ENCODE measurements at places on chromosomes 16 and 17.

DNA sequence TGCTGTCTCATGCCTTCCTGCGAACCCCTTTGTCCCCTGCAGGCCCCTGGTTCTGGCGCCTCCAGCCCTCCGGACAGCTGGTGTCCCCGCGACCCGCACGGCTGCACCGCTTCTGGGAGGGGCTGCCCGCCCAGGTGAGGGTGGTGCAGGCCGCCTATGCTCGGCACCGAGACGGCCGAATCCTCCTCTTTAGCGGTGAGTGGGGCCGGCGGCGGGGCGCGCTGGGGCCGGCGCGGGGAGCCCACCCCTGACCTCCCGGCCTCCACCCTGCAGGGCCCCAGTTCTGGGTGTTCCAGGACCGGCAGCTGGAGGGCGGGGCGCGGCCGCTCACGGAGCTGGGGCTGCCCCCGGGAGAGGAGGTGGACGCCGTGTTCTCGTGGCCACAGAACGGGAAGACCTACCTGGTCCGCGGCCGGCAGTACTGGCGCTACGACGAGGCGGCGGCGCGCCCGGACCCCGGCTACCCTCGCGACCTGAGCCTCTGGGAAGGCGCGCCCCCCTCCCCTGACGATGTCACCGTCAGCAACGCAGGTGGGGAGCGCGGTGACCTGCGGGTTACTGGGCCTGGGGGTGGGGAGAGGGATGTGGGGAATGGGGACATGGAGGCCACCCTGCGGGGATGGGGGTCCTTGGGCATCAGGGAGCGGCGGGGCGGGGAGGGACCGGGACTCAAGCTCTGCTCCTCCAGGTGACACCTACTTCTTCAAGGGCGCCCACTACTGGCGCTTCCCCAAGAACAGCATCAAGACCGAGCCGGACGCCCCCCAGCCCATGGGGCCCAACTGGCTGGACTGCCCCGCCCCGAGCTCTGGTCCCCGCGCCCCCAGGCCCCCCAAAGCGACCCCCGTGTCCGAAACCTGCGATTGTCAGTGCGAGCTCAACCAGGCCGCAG, 7.1 kb upstream of the IL32 start:
- DNase-seq, result peak; percentile 8

- no peak for DNase-seq
Observed at GRCh38 chr17:55672585-55673501, 49.8 kb downstream of the TMEM100 start.

- peak; percentile 92 for DNase-seq
Observed at GRCh38 chr16:68417711-68418301, 30.5 kb downstream of the SMPD3 start.

DNA sequence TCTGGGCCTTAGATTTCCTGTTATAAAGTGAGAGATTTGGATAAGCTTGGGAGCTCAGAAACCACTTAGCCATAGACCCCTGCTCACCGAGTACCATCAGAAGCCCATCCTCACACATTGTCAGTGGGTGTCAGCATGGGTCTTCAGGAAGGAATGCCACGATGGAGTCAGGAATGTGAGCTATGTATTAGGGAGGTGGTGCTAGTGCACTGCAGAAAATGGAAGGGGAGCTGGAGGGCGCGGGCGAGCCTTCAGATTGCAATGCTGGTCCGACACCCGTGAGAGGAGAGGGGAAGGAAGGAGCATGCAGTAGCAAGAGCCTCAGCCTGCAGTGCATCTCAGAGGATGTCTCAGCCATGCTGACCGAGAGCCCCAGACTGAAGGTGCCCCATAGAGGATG, 294.5 kb downstream of the FOXL1 start:
- DNase-seq, result no peak

DNA sequence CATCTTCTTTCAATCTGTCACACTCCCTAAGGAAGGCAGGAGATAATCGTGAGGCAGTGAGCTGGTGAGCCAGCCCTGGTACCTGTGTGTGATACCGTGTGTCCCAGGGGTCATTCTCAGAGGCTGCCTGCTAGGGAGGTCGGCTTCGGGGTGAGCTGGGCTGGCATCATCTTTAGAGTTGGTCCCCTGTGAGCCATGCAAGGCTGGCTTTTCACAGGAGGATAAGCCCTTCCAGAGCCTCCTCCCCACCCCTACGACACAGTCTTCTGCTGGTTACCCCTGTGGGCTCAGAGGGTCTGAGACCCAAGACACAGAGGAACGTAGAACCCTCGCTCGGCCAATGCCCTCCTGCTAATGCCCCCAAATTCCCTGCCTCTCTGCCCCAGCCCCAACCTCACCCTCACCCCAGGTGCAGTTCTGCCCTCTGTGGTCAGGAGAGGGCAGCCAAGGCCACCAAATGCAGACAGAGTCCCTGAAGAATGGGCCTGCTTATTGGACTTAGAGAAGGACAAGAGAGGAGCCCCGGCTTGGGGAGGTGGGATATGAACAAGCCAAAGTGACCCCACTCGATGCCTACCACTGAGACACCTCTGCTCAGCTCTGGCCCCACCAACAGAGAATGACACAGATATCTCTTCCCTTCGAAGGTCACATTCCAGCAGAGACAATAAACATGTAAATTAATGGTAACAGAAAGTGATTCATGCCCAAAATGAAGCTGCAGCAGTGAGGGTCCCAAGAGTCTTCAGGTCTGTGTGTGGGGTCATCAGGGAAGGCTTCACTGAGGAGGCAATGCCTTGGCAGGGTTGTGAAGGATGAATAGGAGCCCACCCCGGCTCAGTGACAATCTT, 80.8 kb upstream of the CCL1 start:
- no peak for DNase-seq

DNA sequence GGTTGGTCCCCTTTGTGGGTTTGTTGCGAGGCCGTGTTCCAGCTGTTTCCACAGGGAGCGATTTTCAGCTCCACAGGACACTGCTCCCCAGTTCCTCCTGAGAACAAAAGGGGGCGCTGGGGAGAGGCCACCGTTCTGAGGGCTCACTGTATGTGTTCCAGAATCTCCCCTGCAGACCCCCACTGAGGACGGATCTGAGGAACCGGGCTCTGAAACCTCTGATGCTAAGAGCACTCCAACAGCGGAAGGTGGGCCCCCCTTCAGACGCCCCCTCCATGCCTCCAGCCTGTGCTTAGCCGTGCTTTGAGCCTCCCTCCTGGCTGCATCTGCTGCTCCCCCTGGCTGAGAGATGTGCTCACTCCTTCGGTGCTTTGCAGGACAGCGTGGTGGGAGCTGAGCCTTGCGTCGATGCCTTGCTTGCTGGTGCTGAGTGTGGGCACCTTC, 27.3 kb upstream of the STH start:
- no peak for DNase-seq

DNA sequence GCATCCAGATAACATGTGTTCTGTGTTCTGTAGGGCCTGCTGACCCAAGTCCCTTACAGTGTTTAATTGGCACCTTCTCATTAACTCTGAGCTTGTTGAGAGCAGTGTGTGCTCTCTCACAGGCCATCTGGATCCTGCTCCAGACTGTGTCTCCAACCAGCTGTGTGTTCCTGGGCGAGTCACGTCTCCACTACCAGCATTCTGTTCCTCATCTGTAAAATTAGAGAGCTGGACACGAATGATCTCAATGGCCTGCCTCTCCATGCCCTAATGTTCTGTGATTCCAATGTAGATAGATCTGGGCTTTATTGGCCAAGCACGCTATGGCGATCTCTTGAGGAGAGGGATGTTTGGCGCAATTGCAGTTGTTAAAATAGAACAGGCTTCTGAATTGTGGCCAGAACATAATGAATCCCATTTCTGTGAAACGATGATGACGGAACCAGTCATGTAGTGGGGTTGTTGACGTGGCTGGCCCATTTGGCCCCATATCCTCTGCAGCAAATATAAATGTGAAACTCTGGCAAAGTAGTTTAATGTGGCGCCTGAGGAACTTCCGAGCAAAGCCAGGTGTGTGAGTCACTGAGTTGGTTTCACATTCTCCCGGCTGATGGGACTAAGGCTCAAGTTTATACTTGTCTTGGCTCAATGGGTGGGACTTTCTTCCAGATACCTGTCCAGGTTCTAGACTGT, 22.2 kb downstream of the TBX4 start:
- no peak for DNase-seq

GRCh38 chr17:68100000-68100641, 64.6 kb downstream of the KPNA2 start:
- no peak for DNase-seq
